ENCODE measurements at places on chromosomes 3 and 15. TPM values are rescaled to one million over a fixed set of nuclear protein-coding genes. Genes with fewer than 3 reads are reported as not detected.

DNA sequence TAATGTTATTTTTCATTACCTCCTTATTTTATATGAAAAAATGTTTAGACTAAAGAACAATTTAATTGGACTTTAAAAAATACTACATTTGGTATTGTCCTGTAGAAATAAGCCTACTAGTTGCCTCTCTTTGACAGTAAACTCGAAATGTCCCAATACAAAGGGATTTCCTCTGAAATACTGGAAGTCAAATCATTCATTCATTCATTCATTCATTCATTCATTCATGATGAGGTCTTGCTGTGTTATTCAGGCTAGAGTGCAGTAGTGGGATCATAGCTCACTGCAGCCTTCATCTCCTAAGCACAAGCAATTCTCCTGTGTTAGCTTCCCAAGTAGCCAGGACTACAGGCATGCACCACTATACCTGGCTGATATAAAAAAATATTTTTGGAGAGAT is 50.6 kb upstream of the PYGO1 start:
- no peak for DNase-seq

DNA sequence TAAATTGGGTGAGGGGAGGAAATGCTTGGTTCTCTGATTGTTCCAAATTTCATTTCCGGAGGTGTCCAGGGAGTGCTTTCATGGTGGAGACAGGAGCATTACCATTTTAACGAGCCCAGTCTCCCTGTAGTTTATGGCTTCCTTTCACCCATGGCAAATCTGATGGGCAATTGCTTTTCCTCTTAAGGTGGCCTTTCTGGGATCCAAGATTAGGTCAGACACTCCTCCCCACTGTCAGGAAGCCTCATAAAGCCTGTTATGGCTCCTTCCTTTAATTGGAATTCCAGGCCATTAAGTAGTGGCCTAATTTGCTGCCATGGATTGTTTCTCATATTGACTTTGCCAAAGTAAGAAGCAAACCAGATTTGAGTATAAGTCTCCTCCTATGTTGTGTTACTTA is 157.8 kb downstream of the PDCD6IP start:
- no peak for DNase-seq

DNA sequence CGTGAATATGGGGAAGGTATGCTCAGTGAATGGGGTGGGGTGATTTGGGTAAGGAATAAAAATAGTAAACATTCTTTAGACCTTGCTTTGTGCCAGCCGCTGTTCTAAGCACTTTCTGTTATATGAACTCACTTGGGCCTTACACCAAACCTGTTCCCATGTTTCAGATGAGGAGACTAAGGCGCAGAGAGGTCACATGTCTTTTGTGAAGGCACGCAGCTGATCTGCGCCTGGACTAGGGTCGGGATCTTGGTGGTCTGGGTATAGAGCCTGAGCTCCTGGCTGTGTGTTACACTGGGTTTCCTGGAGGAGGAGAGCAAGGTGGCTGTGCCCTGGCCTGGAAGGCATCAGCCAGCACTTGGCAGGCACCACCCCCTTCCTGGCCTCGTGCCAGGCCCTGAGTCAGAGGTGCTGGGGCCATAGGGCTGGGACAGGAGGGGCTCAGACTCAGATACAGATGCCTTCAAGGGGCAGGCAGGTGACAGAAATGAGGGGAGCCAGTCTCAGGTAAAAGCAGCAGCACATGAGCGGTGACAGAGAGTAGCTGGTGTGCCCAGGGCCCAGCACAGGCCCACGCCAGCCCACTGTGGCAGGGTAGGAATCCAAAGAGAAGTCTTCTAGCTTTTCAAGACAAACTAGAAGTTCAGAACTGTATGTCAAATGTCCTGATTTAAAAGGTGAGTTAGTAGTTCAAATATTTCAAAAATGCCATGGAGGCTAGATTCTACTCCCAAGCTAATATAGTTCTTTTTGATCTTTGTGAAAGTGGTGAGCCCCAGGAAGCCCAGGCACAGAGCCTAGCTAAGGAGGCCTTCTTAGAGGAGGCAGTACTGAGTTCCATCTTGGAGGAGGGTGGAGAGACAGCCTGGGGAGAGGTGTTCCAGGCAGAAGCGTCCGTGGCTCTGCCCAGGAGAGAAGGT is 83.1 kb downstream of the DNAJB8 start:
- peak; percentile 83 for DNase-seq

The CACNA1D gene
- 10.1 TPM for total RNA-seq

The C3orf80 gene
- total RNA-seq, result not detected

DNA sequence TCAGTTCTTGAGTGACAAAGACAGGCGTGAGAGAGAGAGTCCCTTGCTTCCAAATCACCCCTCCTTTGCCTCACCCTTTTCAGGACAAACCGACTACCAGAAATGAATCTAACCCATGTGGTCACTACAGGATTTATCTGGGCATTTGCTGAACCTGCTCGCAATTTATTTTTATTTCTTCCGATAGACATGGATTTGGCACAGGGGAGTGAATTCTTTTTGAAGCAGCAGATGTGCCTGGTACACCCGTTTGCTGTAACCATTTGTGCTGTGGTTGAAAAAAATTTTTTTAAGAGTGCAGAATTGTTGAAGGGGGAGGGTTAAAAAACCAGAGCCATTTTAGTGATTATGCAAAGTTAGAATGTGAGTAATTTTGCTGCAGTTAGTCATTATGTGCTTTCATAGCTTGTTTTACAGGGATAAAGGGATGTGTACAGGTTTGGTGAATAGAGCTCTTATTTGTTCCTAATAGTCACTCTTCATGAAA is 442.0 kb downstream of the LPP start:
- DNase-seq, result peak; percentile 46

The CIDEC gene
- not detected for total RNA-seq

- no peak for DNase-seq
These were observed 209.7 kb downstream of the WDR72 start for GRCh38 chr15:53549697-53550305.

The FAM98B gene
- 16.0 TPM for total RNA-seq

DNA sequence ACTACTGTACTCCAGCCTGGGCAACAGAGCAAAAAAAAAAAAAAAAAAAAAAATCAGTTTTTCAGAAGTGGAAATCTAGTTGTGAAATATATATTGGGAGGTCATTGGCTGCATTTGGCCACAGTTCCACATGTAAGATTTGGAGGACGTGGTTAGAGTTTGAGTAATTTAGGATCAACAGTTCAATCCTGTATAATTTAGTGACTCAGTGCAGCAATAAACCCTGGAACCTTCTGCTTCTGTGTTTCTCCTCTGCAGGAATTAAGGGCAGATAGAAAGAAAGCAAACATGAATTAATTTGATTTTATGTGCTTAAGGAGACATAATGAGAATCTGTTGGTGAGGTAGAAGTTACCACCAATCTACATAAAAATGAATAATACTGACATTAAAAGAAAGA is 347.0 kb downstream of the PTPRG start:
- no peak for DNase-seq

The ST8SIA2 gene
- 12.7 TPM for total RNA-seq

DNA sequence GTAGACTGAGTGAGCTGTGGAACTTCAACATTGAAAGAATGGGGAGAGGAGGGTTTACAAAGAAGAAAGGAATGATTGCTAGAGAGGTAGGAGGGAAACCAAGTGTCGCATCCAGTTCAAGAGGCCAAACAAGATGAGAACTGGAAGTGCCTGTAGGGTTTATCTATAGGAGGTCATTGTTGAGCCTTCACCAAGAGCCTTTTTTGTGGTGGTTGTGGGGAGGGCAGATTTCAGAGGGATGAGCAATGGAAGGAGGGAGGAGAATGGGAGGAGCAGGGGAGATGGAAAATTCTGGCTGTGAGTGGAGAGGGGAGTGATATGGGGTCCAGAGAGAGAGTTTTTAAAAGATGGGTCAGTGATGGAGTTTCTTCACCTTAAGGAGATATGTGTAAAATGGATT is 8.5 kb downstream of the PDIA5 start:
- DNase-seq, result no peak

DNA sequence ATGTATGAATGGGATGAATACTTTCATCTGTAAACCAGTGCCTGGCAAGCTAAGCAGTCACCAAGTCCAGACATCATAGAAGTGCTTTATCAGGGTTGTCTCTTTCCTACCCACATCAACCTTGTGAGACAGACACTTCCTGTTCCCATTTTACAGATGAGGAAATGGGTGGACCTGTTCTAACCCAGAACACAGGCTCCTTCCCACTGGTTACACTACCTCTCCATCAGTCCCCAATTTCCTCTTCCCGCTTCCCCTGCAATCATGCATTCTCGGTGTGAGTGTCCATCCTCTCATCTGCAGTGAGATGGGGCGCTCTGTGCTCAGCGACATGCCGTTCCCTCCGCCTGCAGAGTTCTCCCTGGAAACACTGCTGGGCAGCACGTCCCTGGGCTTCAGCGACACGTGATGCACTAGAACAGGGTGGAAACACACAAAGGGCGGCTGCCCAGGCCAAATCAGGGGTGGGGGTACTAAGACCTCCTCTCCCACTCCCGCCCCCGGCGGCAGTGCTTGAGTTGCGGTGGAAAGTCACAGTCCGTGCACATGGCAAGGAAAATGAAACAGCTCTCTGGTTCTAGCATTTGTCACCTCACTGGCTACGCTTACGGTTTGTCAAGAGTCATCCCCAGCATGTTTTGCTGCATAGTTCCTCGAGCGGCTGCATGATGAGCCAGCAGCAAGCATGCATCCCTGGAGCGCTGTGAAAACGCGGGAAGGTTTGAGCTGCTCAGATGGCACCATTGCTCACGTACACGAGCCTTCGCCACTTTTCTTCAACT is 201.1 kb downstream of the ADAMTS17 start:
- no peak for DNase-seq

- no peak for DNase-seq
These were observed 24.9 kb downstream of the PRKCD start for GRCh38 chr3:53185761-53186465.

The LMAN1L gene
- total RNA-seq, result not detected

DNA sequence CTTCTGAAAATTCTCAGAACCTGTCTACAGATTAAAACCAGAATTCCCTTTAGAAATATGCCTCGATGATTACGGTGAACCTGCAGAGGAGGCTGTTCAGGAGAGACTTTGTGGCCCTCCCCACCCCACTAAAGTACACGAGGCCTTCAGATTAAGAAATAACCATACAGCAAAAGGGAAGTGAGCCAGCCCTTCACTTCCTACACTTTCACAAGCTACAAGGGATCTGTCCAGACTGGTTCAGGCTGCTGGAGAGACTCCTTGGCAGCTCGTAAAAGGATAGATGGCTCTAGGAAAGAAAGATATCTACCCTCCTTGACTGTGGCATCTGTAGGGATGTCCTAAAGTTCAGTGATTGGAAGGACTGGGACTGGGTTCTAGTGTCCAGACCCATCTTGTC is 102.6 kb downstream of the ALDH1A2 start:
- no peak for DNase-seq

- peak; percentile 37 for DNase-seq
These were observed 42.9 kb downstream of the ISG20 start for GRCh38 chr15:88681610-88682221.

DNA sequence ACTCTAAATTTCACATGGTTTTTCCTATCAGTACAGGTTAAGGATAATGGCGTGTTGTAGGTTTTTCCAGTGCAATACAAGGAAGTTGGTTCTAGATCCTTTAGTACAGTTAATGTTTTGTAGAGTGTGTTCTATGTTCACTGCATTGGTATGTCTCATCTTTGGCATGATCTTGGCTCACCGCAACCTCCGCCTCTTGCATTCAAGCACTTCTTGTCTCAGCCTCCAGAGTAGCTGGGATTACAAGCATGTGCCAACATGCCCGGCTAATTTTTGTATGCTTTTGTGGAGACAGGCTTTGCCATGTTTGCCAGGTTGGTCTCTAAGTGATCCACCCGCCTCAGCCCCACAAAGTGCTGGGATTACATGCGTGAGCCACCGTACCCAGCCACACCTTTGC is 30.4 kb downstream of the SNRPN start:
- peak; percentile 3 for DNase-seq

The TRIM42 gene
- total RNA-seq, result not detected

DNA sequence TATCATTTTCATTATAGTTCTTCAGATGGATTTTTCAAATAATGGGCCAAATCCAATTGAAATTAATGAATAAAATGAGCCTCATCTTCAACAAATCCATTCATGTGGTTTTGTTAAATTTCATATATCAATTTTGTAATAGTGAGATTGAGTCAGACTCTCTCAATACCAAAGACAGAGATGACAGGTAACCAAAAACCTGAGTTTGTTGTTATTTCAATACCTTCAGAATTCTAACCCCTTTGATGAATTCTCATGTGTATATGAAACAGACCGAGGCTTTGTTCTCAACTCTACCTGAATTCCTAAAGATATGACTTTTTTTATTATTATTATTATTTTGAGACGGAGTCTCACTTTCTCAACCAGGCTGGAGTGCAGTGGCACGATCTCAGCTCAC is 92.8 kb downstream of the FOXP1 start:
- no peak for DNase-seq

DNA sequence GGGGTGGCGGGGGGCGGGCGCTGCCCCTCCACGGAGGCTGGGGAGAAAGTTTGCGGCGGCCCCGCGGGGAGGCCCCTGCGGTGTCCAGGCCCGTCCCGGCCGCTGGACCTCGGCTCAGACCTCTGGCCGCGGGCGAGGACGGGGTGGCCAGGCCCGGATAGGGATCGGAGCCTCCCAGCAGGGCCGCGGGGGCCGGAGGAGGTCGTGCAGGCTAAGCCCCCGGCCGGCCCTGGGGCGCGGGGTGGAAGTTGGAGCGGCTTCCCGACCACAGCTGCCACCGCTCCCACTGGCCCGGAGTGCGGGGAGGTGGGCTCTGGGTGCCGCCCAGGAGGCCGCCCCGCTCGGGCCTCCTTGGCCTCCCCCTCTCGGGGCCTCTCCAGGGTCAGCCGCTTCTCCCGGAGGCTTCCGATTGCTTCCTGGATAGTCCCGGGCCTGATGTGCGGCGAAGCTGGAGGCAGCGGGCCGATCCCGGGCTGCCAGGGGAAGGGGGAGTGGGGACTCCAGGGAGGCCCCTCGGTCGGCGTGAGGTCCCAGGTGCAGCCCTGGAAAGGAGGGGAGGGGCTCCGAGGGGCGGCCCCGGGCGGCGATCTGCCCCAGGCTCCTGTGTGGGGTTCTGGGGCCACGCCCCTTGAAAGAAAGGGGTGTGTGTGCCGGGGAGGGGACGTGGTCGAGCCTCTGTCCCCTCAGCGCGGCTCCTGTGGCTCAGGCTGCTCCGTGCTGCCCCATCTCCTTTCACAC is 907 bp downstream of the PLXNA1 start:
- DNase-seq, result peak; percentile 67

The TATDN2 gene
- total RNA-seq, result 15.5 TPM

- DNase-seq, result no peak
These were observed 25.3 kb upstream of the VPS33B start for GRCh38 chr15:91047545-91048199.

DNA sequence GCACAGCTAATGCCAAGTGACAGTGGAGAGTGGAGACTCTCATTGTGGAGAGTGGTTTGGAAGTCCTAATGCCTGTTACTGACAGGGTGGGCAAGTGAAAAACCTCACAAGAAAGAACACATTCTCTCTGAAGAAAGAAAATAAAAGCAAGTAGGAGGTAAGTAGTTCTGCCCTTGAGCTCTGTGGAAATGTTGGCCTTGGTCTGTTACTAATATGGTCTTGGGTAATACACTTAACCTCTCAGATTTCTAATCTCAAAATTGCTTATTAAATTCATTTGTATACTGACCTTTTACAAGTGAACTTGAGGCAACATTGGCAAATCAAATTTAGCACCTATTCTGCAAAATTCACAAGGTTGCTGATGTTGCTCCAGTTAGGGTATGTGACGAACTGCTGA is 291.6 kb upstream of the CBLB start:
- DNase-seq, result no peak

- no peak for DNase-seq
These were observed 545.5 kb downstream of the ZPLD1 start for GRCh38 chr3:102980355-102980696.
